ENCODE measurements at places on chromosomes 7 and 10.

GRCh38 chr7:42414941-42415505 lies 178.0 kb upstream of the GLI3 start:
- DNase-seq, result no peak

DNA sequence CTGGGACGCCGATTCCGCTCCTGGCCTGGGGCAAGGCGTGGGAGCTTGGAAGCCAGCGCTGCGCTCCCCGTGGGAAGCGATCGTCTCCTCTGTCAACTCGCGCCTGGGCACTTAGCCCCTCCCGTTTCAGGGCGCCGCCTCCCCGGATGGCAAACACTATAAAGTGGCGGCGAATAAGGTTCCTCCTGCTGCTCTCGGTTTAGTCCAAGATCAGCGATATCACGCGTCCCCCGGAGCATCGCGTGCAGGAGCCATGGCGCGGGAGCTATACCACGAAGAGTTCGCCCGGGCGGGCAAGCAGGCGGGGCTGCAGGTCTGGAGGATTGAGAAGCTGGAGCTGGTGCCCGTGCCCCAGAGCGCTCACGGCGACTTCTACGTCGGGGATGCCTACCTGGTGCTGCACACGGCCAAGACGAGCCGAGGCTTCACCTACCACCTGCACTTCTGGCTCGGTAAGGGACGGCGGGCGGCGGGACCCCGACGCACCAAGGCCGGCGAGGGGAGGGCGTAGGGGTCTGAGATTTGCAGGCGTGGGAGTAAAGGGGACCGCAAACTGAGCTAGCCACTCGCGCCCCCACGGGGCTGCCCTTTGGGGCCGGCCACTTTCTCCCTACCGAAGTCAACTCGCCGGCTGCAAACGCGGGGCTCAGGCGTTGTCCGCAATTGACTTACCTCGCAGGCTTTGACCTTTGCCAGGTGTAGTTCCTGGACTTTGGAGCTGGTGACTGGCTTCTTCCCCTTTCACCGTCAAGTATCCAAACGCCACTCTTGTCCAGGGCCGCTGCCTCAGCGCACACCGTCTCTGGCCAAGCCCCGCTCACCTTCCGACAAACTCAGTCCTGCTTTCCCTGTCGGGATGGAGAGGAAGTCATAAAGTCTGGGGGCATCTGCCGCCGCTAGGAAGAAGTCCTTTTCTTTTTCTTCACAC lies at the start of gene SCIN:
Gene SCIN, plus strand, starts transcription at position 187 of the 928 bp plus-strand sequence. Its CDS starts 67 bp downstream, at position 254.
- DNase-seq, result no peak

DNA sequence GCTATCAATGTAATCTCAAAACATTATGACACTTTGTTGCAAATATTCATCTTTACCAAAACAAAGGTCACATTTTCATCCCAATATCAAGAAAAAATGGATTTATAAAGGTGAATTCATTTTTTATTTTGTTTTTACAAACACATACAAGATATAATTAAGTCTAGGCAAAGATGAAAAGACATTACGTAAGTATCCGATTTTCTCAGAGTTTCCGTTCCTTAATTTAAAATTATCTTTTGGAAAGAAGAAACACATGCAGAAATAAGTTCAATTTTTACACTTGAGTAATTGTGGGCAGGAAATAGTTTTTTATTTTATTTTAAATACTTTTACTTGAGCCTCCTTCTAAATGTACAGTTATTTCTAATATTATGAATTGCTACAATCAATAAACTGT lies 24.6 kb downstream of the RTKN2 start:
- DNase-seq, result no peak

GRCh38 chr7:70829221-70830059 lies 302.5 kb upstream of the GALNT17 start:
- peak; percentile 56 for DNase-seq

- no peak for DNase-seq
Measured at GRCh38 chr10:83612050-83612449, 527.3 kb upstream of the GHITM start.

DNA sequence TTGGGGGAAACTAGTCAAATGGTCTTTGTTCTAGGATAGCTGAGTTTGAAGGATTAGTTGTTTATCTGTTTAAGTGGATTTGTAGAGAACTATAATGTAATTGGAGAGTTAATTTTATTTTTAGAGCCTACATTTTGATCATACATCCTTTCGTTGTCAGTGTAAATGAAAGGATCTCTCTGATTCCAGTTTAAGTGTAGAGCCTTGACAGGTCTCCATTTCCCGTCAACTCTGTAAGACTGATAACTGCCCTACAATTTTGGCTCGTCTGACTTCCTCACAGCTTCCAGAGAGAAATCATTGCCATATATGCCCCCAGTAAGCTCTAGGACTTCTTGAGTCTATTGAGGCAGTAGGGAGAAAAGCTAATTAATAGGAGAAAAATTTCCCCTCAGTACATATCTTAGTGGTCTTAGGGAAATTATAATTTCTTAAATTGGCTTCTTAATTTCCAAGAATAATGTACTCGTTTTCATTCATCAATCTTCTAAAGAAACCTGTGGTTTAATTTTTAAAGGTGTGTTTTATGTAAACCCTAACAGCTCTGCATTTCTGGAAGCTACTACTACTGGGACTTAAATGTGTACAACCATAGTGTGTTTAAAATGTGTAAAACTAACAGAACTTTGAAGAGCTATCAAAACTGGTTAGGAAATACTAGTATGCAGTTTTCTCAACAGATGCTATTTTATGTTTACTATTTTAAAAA lies 3.8 kb downstream of the KMT2E start:
- no peak for DNase-seq

DNA sequence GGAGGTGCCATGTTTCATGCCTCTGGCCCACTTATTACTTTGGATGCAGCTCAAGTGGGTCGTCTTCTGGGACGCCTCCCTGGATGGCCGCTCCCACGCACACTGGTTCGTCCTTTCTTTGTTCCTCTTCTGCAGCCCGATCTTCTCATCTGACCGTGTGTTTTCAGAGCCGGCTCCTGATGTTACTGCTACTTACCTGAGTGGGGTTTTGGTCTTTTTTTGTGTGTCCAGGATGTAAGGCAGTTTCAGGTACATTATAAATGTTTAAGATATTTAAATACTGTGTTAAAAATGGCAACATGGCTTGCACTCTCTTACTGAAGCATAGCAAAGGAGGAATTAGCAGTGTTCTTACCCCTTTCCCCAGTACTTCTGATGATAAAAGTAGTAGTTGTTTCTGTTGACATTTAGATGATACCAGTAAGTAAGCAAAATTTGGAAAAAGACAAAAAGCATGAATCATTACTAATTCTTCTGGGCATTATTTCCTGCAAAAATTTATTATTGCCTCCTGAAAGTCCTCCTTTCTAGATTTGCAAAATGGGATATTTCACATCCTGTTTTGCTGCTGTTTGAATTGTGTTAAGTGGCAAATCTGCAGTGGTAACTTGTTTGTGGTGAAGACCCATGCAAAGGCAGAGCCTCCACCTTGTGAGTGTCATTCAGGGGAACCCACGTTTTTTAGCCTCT lies 59.4 kb downstream of the SHH start:
- DNase-seq, result no peak

DNA sequence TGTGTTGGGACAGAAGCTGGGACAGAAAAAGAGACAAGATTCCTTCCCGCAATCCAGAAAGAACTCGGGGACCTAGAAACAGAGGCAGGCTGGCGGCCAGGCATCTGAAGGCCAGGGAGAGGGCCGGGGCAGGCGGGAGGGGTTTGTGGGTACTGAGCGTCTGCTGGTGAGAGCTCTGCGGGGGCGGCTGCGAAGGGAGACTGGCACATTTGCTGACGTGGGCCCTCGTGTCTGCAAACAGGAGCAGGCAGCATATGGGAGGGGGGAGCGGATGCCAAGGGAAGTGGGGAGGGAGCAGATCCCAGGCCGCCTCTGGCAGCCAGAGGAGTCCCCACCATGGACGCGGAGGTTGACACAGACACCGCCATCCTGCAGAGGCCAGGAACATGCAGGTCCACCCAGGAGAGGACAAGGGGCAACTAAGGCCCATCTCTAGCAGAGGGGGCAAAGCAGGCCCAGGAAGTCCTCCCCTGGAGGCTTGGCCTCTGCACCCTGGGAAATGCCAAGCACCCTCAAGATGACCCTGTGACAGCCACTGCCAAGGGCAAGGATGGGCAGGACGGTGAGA lies 32.2 kb downstream of the KCNH2 start:
- DNase-seq, result no peak

DNA sequence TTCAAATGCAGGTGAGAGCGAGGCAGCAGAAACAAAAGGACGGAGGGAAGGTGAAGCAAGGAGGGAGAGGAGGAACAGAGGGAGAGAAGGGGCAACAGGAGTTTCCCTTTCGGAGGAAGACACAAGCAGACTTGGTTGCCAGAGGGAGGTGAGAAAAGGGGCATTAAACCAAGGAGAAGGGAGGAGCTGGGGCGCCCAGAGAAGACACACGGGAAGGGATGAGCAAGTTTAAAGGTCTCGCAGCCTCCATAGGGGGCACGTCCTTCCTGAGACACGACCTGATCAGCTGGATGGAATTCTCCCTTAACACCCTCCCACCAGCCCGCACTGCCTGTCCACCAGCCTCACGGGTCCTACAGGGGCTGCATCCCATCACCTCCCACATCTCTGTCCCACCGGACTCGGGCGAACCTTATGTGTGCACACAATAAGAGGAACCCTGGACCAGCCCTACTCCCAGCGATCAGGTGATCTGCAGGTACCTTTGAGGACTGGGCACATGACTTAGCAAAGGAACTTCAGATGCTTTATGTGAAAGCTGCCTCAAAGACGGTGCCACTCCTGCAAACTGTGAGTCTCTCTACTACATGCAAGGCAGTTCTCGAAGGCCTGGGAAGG lies 251.2 kb downstream of the TNS3 start:
- no peak for DNase-seq

DNA sequence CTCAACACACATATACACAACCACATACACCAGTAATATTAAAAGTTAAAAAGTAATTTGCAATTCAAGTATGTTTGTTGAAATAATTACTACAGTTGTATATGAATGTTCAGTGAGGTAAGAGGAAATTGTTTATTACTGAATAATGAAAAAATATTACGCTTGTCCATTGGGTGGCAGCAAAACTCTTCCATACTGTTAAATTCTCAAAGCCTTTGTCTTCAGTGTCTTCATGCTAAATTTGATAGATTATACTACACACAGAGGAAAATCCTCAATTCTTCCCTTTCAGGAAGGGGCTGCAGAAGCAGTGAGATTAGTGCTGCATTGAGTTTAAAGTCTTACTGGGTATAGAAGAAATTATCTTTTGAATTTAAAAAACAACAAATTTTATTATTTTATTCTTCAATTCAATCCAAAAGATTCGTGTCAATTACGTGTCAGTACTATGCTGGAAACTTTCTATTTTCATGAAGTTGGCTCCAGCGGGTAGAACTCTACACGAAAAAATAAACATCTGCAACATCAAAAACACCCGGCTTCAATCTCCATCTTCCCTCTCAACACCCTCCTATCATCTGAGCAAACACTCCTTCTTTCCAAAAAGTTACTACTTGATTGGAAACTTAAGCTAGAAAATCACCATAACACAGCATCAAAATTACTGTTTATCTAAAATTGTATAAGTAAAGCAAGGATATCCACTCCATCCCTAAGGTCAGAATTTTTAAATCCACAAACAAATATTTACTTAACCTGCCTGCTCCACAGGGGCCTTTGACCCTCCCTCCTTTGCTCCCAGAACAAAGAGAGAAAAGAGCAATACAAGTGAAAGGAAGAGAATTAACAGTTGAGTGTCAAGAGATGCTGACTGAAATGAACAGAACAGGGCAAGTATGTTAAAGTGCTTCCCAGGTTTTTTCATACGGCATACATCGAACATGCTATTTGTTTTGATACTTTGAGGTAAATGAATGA lies 37.0 kb upstream of the TES start:
- peak; percentile 71 for DNase-seq

DNA sequence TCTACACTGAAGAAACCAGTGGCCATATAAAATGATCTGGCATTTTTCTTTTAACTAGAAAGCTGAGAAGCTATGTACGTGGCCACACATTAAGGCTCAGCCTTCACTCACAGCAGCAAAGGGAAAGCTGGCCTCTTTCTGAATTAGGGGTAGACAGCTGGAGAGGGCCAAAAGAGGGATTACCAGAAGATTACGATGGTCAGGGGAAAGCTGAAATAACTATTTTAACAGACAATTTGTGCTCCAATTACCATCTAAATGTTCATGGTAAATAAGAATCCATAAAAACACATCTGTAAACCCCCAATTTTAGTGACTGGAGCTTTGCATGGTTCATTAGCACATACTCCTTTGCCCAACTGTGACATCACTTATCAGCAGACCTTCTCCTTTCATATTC lies 314.3 kb downstream of the HPSE2 start:
- DNase-seq, result no peak

DNA sequence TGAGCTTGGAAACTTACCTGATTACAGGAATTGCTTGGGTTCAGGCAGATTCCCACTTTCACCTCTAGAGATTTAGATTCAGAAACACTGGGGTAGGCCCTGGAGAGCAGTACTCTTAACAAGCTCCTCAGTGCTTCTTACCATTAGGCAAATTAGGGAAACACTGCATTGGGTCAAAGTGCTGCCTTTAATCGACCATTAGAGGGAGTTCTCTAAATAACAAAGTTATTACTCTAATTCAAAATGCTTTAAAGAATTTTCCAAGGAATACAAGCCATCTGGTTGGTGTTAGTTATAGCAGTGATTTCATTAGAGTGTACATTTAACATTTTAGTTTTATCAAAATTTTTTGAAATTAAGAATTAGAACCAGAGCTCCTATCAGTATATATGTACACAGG lies 324.5 kb downstream of the GFRA1 start:
- no peak for DNase-seq

- no peak for DNase-seq
Measured at GRCh38 chr10:103276896-103277712, at the start of gene INA. Gene INA (plus strand): TSS chr10:103277138. CDS start chr10:103277212, 74 bp downstream.

GRCh38 chr10:77810446-77811335 lies 115.9 kb downstream of the DLG5 start:
- no peak for DNase-seq

- DNase-seq, result peak; percentile 7
Measured at GRCh38 chr7:118183428-118183785, 557 bp upstream of the LSM8 start.

DNA sequence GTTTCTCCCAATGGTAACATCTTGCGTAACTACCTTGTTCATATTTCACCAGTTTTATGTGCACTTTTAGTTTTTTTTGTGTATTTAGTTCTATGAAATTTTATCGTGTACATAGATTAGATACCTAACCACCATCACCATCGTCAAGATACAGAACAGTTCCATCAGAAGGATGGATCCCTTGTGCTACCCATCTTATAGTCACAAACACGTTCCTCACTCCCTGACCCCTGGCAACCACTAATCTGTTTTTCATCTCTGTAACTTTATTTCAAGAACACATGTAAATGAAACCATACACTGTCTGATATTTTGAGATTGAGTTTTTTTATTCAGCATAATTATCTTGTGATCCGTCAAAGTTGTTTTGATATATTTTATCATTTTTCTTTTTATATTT lies 29.9 kb downstream of the FANK1 start:
- no peak for DNase-seq

DNA sequence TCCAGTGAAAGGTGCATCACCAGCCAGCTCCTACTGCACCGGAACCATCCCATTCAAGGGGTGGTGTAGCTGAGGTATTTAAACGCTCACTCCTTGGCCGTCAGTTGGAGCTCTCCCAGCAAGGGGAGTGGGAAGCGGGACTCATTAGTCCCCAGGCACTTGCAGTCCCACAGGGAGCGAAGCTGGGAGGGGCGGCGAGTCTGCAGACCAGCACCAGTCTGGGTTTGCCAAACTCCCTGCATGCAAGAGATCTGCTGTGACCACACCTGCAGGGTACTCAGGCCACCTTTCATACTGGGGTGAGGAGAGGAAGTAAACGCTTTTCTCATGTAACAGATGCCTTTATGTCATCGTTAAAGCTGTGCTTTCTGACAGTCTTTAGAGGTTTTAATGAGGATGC lies 187.9 kb downstream of the PTPRN2 start:
- DNase-seq, result no peak

GRCh38 chr7:150447966-150448788 lies 2.3 kb upstream of the GIMAP8 start:
- no peak for DNase-seq

All from CD4-positive, alpha-beta T cell treated with Interleukin-2 at 100 ng/mL for 4 hours (primary cell).